Kasumi-1 (cell line): ENCODE measurements at places on chromosomes 2 and 18.
A peak's percentile ranks its signal among the peaks of the same experiment; 100 is the strongest.

GRCh38 chr2:37836270-37836669, 88.8 kb upstream of the RMDN2 start:
- DNase-seq, result no peak

GRCh38 chr18:44423814-44424644, 256.7 kb upstream of the SETBP1 start:
- DNase-seq, result no peak

GRCh38 chr2:68121873-68122679, 35.6 kb upstream of the PNO1 start:
- DNase-seq, result peak; percentile 78

DNA sequence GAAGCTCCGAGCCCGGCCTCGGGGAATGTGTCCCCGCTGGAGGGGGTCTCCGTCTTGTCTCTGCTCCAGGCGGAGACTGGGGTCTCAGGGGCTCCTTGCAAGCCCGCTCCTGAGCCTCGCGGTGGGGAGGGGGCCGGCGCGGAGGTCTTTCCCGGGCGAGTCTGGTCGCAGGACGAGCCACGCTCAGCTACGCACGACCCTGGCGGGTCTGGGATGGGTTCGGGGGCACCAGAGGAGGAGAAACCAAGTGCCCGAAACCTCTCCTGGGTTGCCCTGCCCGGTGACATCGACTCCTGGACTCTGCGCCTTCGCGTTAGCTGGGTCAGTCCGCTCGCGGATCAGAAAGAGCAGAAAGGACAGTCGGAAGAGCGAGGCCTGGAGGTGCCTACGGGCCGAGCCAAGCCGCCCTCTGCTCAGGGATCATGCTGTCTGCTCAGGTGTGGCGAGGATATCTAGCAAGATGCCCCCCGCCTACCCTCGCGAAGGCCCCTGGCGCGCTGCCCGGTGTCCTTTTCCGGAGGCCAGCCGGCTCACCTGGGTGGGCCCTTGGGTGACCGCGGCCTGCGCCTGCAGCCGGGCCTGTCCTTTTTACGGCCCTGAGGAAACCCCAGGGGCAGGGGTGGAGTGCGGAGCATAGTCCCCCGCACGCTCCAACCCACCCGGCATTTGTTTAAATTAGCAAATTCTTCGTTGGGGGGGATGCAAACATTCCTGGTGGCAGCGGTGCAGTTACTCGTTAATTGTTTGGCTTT, 58.7 kb downstream of the SNORC start:
- no peak for DNase-seq

- no peak for DNase-seq
Measured at GRCh38 chr18:59075923-59076322, 63.8 kb upstream of the SEC11C start.

DNA sequence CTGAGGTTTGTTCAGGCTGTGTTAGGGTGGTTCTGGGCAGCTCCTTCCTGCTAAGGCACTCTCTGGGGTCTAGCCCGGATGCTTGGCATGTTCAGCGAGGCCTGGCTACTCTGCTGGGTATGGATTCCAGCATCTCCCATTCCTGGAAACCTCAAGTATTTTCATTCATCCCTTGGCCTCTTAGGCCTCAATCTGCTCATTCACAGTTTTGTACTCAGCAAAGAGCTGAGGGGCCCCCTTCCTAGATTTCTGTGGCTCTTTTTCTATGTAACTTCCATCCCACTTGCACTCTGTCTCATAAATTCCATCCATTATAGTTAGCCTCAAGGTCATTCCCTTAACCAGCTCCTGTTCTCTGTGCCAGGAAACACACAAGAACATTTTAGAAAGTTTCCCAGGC, 798.8 kb upstream of the HS6ST1 start:
- DNase-seq, result no peak

GRCh38 chr18:76619621-76620315, 124.7 kb upstream of the ZNF516 start:
- peak; percentile 82 for DNase-seq

DNA sequence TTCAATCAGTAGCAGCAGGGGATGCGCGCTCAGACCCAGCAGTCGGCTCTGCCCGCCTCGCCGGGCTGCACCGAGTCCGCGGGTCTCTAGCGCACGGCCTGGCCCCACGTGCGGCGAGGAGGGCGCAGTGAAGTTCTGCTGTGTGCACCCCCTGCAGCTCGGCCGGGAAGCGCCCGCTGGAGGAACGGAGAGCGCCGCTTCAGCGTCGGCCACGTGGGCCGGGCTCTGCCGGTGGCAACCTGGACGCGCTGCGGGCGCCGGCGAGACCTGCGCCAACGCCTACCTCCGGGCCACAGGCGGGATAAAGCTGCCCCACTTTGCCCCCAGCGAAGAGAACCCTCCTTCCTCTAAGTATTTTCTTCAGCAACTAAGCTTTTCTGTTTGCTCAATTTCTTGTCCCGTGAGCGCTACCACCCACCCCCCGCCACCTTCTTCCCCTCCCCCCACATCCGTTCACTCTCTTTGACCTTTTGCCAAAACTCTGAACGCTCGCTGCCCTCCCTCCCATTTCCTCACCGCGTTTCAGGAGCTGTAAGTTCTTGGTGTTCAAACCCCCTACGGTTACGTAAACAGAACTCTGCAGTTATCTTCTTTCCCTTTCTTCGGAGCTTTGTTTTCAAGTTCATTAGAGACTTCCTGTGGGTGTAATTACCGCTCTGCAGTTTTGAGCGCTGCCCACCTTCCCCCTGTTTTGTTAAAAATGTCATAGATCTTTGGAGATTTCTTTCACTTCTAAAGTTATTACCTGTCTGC, 42.6 kb upstream of the EDAR start:
- DNase-seq, result peak; percentile 93

DNA sequence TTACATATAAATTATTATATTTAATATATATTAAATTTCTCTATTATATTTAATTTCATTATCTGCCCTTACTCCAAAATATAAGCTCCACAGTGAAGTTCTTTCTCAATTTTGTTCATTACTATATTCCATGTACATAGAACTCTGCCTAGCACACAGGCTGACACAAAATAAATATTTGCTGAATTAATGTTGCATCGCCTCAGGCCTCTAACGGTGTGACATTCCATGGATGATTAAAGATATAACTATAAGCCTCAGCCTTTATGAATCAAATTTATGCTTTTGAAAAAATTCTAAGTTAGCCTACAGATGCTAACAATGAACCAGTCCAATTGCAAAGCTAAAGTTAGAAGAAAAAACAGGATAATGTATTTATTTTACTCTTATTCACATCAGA, 1337.2 kb upstream of the NRXN1 start:
- no peak for DNase-seq

DNA sequence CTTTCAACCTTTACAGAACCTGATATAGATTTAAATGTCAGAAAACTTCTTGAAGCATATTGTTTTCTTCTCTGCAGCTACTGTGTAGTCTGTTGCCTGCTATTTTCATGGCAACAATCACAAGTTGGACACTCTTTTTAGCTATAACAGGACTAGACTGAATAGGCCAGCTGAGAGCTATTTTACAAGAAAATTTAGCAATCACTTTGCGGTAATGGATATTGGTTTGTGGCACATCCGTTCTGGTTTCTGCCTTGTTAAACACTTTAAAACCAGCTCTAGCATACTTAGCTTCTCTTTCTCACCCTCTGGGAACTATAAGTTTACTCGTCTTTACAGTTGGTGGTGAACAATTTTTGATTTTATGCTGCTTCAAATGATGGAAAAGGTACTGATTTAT, 125.7 kb downstream of the MAP2 start:
- DNase-seq, result no peak
